NCI-H2081 treated with DMSO at 0.1 percent for 48 hours (cell line): ENCODE measurements at places on chromosomes 2 and 18.

GRCh38 chr2:186503827-186504606, 18.0 kb downstream of the ZC3H15 start:
- peak; percentile 32 for DNase-seq

DNA sequence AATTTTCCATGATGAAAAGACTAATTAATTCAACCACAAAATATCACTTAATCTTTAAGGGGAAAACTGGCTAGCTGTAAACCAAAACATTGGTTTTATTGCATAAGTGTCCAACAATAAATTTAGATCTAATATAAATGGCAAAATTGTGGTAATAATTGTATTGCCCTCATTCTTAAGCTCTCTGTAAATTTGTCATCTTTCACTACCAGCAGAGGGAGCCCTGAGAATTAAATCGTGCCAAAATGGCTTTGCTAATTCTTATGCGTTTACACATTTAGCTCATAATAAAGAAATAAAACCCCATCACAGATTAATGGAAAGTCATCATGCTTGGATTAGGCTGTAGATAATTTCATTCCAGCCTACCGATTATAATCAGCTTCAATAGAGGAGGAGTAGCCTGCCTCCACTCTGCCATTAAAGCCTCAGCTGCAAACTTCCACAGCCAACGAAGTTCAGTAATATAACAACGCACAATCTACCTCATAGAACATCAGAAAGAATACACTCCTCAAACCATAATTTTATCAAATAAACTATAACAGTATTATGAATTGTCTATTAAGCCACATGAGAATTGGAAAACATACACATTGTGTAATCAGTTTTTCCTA, 70.0 kb upstream of the ATP5MC3 start:
- no peak for DNase-seq

DNA sequence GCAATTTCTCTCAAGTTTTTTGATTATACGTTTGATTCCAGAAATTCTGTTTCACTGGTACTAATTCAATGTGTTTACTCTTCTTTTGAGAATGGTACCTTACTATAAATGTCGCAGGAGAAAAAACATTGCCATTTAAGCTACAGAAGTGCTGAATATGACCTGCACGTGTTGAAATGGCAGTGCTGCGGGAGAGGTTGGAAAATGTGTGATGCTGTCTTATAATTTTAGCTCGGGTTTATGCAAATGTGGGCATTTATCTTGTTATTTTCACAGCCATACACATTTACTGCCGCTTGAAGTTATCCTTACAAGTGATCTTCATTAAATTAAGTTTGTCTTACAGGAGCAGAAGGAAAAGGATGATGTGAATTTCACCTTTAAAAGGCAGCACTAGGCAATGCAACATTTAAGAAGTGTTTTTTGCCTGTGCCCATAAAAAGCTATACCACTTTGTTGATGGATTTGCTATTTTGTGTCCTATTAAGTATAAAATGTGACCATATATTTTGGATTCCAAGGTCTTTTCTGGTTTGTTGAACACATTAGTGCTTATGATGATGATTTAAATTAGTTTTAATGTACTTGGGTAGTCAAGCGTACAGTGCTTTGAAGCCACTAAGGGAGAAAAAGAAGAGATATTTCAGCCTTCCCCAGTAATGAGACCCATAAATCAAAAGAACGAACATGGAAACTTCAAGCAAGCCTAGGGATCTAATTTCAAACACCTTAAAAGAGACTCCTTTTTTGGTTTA, 112.1 kb downstream of the LTBP1 start:
- no peak for DNase-seq

DNA sequence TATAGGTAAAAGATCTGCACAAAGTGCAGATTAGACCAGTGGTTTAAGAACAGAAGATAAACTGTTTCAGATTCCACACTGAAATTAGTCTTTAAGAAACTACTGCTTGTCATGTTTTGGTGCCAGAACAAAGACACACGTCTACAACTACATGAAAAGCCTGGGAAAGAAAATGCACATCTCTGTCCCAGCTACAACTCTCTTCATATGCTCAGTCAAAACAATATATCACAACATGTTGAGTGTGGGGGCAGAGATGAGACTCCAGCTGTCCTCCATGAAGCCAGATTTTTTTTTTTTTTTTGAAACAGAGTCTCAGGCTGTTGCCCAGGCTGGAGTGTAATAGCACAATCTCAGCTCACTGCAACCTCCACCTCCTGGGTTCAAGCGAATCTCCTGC, 52.6 kb upstream of the BIN1 start:
- DNase-seq, result no peak

DNA sequence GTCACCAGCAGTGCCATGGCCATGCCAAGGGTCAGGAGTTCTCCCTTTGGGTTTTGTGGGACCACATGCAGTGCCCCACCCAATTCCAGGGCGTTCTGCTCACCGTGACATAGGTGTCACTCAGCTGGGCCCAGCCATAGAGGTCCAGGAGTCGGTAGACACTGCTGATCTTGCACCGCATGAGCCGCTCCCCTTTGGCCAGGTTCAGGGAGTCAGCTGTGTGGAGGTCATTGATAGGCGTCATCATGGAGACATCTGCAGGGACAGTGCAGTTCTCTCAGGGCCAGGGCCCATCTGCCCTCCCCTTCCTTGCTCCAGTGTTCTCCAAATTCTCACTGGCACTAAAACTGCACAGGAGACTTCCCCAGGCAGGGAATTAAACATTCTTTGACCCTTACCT, 71.9 kb downstream of the ADD2 start:
- DNase-seq, result no peak

GRCh38 chr18:28124131-28125029, 52.5 kb downstream of the CDH2 start:
- no peak for DNase-seq

DNA sequence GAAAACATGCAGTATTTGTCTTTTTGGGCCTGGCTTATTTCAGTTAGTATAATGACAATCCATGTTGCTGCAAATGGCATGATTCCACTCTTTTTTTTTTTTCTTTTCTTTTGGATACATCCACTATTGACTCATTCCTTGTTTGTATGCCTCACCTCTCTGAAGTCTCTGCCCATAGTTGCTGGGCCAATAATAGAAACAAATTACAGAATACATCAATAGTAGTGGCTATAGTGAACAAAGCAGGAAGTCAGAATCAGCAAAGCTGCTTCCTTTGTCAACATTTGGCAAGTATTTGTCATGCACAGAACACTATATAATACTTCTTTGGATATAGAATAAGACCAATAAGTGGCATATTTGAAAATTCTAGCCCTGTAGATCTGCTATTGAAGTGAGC, 609.7 kb downstream of the STK39 start:
- no peak for DNase-seq

DNA sequence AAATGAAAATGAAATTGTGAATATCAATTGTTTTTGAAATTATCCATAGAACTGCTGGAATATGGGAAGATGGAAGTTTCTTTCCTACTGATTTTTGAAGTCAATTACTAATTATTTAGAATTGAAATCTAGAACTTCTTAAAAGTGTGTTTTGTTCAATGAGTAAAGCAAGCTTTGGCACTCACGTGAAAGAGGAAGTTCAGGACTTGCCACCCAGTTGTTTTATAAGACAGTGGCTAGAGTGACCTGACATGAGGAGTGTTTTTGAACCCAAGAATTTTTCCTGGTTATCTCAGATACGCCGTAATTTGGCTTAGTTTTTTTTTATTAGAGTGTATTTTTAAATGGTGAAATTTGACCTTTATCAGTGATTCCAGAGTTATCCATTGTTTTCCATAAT, 3.5 kb downstream of the MXD1 start:
- no peak for DNase-seq
